Smooth muscle cell of trachea (primary cell): ENCODE measurements at places on chromosomes 2 and 18. TPM values are rescaled to one million over a fixed set of nuclear protein-coding genes. Genes with fewer than 3 reads are reported as not detected.

Gene GDF7
- total RNA-seq: 0.15 TPM in 1 of 2 replicates, not detected in the other

Gene SERPINB13
- not detected in 2 replicates for total RNA-seq

Gene EIF2B4
- 30.4 and 31.1 TPM in 2 replicates for total RNA-seq

Gene ZBTB7C
- total RNA-seq: under 0.01 TPM in 1 of 2 replicates, not detected in the other
